Activated CD4-positive, alpha-beta T cell treated with anti-CD3 and anti-CD28 coated beads for 48 hours (primary cell): ENCODE measurements at places on chromosomes 7 and 10.

DNA sequence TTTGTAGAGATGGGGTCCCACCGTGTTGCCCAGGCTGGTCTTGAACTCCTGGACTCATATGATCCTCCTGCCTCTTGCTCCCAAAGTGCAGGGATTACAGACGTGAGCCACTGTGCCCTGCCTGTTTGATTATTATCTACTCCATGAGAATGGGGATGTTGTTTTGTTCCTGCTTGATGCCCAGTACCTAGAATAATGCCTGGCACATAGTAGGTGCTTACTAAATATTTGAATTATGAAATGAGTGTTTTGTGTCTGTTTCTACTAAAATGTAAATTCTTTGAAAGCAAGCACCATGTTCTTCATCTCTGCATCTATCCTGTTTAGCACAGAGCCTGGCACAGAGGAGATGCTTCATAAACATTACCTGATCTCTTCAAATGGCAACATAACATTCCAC lies 40.9 kb downstream of the ZNF783 start:
- DNase-seq, result no peak

- no peak for DNase-seq
Measured at GRCh38 chr7:93004906-93005305, 112.9 kb downstream of the SAMD9 start.

DNA sequence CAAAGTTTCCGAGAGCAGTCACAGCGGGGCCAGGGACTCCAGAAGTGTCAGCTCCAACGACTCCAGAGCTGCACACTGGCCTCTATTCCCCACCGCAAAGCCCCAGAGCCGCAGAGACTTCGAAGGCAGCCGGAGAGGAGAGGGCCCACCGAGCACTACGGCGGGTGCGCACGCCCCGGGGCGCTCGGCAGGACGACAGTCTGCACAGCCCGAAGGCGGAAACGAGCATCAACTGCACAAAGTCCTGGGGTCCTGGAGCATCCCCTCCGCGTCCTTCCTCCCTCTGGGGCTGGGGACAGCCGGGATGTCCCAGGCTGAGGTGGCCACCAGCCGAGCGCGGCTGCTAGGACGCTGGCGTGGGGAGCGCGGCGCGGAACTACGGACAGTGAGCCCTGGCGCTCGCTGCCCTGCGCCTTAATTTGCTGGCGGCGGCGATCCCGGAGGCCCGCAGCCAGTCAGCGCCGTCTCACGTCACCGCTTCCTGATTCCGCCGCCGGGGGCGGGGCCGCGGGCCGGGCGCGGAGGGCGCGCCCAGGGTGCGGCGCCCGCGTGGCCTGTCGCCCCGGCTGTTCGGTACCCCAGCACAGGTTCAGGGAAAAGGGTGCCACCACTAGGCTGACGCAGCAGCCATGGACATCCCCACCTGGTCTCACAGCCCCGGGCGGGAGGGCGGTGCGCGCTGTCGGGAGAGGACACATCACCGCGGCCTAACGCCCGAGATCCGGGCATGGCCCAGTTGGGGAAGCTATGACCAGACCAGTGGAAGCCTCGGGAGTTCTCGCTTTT lies at the start of gene TBX20:
TBX20 (minus strand) TSS at position 391 of the 786 bp plus-strand sequence. CDS start 480 bp downstream, outside the sequence.
- peak; percentile 51 for DNase-seq

- DNase-seq, result no peak
Measured at GRCh38 chr10:71255808-71256660, 43.7 kb downstream of the UNC5B start.

DNA sequence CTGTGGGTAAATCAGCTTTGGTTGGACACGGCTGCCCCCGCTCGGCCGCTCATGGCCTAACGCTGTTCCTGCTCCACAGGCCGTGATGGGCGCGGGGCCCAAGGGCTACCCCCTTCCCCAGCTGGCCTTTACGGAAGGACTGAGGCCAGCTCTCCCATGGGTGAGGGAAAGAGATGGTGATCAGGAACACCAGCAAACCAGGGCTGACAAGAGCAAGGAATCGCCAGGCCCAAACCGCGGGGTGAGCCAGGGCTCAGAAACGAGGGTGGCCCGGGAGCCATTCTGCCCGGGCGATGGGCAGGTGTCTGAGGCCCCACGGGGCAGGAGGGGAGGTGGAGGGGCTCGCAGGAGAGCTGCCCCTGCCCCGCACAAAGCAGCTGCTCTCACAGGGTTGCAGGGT lies 26.6 kb downstream of the GPER1 start:
- no peak for DNase-seq

GRCh38 chr10:90407131-90407530 lies 450.7 kb downstream of the HTR7 start:
- no peak for DNase-seq

DNA sequence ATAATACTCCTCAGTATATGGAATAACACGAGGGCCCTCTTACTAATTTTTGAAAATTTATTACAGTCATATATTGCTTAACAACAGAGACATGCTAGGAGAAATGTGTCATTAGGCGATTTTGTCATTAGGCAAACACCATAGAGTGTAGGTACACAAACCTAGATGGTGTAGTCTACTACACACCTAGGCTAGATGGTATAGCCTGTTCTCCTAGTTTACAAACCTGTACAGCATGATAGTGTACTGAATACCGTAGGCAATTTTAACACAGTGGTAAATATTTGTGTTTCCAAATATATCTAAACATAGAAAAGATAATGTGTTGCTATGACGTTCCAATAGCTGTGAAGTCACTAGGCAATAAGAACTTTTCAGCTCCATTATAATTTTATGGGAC lies 12.8 kb downstream of the OR2F1 start:
- no peak for DNase-seq

DNA sequence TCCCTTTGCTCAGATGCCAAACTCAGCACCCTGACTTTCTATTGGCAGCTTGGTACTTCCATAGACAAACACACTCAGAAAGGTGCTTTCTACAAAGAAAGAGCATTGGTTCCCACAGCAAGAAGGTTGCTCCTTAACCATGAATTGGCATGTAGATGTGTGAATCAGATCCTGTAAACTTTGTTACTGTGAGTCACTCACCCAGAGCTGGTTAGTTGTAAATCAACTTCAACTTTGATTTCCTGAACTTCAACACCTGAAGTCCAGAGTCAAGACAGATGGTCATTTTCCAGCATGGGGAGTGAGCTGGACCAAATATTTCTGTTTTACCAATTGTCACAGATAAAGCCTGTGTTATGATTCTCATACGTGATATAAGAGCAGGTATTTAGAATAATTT lies 797.2 kb downstream of the TNS3 start:
- no peak for DNase-seq
